ENCODE measurements at places on chromosomes 2 and 18.

DNA sequence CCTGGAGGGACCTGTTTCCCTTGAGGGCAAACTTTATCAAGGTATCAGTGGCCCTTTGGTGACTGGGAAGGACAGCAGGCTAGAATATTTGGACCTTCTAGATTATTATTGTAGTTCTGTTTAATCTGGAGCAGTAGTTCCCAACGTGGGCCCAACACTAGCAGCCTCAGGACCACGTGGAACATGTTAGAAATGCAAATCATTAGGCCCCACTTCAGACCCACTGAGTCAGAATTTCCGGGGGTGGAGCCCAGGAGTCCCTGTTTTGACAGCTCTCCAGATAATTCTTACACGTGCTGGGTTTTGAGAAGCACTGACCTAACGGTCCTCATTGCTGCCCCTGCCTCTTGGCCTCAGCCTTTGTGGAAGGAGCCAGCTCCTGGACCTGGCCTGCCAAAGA lies 25.5 kb upstream of the DYNC2LI1 start:
- no peak for DNase-seq

DNA sequence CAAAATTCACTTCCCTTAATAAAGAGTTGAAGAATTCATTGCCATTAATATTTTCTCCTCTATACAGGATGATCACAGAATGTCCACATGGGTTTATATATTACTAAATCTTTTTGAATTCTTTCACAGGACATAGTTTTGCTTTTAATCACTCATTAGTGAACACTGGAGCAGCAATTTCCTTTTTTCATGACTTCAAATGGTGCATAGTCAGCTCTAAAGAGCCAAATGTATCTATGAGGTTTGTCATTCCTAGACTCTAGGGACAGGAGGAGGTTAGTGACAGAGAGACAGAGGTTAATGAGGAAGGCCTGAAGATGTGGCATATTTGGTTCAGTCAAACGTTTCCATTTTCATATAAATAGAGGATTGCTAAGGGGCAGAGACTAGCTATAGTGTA lies 111.8 kb downstream of the FSHR start:
- no peak for DNase-seq

- DNase-seq: no peak
These were observed 18.3 kb upstream of the ACVR2A start for GRCh38 chr2:147826278-147827087.

DNA sequence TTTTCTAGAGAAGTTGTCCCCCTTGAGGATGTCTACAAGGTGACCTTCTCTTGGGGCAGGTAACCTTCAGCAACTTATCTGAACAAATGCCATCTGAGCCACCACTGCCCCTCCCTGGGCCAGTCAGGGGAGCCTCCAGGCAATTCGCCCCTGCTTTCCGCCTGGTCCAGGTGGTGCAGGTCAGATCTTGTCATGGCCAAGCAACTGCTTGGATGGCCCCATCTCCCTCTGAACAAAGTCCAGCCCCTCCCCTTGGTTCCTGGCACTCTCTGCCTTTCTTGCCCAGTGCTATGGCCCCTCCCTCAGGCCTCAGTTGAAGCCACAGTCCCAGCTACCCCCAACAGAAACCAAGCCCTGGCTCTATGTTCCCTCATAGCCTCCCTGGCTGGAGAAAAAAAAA lies 138.7 kb downstream of the ALPK2 start:
- DNase-seq: no peak

DNA sequence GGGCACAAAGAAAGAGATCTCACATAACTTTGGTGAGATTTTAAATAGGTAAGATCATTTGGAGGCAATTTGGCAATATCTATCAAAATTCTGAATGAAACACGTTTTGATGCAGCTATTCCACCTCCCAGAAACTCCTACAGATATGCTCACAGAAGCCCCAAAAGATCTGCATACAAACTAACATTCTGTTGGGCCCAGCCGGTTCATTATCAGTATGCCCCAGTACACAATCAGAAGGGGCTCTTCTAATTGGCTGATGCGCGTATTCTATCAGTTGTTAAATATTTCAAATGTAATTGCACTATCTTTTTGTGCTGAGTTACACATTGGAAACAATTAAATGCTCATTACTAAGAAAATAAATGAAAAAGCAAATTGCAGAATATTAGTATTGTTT lies 7.1 kb upstream of the TGIF1 start:
- no peak for DNase-seq

DNA sequence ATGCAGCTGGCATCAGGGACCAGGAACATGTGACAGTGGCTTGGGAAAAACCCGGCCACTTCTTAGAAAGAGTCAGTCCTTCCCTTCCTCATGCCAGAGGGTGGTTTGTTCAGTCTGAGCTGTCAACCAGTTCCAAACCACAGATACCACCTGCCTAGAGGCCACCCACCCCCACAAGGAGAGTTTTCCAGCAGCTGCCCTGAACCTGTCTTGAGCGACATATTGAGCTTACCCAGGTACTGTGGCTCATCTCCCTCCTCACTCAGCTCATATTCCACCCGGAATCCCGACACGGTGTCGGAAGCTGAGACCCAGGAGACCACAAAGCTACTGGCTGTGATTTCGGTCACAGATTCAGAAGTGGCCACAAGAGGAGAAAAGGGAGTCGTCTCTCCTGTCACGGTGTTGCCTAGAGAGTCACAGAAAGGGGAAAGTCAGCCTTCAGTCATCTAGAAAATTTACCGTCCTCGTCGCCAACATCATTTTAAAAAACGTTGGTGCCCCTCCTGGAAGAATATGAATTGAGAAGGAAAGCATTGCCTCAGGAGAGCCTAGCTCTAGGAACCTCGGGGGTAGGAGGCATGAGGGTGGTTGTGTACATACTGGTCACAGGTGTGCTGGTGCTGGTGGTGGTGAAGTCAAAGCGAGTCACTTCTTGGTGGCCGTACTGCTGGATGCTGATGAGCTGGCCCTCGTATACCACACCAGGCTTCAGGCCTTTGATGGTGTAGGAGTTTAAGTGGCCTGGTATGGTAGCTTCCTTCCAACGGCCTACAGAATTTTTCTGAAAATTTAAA lies 26.3 kb downstream of the FN1 start:
- DNase-seq: no peak

DNA sequence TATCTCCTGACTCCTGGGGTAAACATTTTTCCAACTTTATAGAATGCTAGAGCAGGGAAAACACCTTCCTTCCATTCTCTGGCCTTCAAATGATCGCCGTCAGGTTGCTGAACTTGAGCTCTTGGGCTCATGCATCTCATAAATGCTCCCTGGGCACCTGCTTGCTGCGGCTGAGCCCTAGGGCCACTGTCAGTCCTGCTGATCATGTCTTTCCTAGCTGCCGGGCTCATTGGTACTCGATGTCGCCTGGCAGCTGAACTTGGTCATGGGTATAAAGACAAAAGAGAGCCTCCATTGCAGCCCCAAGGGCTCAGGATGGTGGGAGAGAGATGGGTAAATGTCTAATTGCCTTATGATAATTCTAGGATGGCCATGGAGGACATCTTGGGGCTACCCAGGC lies 80.6 kb downstream of the HS1BP3 start:
- DNase-seq: no peak

GRCh38 chr18:55549474-55550104 lies 38.4 kb downstream of the TCF4 start:
- no peak for DNase-seq

DNA sequence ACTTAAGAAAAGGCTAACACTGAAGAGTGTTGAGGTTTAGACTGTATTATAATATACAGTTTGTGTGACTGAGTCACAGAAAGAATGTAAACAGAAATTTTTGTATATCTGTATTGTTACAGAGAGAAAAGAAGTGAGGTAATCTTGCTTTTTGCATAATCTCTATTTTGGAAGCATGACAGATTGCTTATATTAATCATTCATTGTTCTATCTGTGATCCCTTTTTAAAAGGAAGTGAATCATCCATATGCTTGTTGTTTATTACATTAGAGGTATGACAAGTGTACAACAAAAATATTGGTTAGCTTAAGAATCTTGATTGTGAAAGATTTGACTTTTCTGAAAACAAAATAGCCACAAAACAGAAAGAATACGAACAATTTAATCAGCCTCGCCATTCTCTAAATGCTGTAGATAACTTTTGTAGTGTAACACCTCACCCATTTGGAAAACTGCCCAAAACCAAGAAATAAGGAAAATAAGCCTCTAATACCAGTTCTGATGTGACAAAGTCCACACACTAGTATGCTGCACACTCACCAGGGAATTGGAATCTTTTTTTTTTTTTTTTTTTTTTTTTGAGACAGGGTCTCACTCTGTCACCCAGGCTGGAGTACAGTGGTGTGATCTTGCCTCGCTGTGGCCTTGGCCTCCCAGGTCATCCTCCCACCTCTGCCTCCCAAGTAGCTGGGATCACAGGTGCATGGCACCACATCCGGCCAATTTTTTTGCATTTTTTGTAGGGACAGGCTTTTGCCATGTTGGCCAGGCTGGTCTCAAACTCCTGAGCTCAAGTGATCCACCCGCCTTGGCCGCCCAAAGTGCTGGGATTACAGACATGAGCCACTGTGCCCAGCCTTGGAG lies 91.5 kb upstream of the LPIN2 start:
- no peak for DNase-seq

GRCh38 chr2:106572541-106573450 lies 85.6 kb downstream of the CD8B2 start:
- DNase-seq: no peak
